Retina (tissue), 1 donor: ENCODE measurements at places on chromosomes 12 and 14.

- no peak for DNase-seq
Measured at GRCh38 chr12:108611884-108612415, 14.1 kb upstream of the TMEM119 start.

DNA sequence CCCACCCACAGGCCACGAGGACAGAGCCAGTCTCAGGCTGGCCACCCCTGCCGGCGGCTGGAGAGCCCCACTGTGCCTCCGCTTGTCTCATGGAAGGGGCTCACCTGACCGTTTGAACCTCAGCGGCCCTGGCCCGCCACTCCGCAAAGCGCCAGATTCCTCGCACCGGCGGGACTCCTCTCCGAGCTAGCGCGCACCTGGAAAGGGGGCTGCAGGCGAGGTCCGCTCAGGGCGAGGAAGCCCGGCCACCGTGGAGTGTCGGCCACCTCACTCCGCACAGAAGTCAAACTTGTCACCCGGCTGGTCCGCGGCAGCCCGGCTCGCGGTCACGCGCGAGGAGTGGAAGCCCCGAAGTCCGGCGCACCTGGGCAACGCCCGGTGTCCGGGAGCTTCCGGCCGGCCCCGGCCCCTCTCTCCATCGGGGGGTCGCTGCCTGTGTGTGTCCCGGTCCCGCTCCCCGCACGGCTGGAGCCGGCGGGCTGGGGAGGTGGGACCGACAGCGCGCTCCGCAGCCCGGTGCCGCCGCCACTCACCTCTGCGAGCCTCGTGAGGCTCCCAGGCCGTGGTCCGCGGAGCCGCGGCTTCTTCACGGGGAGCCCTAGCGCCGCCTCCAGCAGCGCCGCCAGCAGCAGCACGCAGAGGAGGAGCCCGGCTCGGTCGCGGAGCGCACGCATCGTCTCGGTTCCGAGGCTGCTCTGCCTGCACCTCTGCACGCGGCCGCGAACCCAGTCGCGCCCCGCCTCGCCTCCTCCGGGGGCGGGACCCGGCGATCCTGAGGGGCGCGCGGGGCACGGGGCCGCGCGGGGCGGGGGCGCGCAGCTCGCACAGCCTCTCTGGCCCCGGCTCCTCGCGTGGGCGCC, at the start of gene ISM2:
ISM2 (minus strand) TSS at position 697 of the 860 bp plus-strand sequence; CDS start at position 674, 23 bp downstream.
- peak; percentile 73 for DNase-seq

GRCh38 chr12:26334621-26335124, 139.3 kb downstream of the SSPN start:
- DNase-seq, result no peak

- DNase-seq, result no peak
Measured at GRCh38 chr12:57011438-57012424, 4.6 kb downstream of the TAC3 start.

DNA sequence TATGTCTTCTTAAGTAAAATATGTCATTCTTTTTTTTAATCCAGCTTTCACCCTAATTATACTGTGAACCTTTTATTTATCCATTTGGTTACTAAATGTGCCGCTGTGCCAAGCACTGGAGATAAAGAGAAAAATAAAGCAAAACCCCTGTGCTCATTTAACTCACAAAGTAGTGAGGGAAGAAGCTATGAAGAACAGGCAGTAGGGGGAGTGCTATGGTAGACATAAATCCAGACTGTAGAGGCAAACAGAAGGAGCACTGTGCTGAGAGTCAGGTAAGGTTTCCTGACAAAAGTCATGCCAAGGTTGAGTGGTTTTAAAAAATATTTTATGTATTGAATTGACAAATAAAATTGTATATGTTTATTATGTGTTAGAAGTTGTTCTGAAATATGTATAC, 188.5 kb upstream of the SYT10 start:
- DNase-seq, result no peak

DNA sequence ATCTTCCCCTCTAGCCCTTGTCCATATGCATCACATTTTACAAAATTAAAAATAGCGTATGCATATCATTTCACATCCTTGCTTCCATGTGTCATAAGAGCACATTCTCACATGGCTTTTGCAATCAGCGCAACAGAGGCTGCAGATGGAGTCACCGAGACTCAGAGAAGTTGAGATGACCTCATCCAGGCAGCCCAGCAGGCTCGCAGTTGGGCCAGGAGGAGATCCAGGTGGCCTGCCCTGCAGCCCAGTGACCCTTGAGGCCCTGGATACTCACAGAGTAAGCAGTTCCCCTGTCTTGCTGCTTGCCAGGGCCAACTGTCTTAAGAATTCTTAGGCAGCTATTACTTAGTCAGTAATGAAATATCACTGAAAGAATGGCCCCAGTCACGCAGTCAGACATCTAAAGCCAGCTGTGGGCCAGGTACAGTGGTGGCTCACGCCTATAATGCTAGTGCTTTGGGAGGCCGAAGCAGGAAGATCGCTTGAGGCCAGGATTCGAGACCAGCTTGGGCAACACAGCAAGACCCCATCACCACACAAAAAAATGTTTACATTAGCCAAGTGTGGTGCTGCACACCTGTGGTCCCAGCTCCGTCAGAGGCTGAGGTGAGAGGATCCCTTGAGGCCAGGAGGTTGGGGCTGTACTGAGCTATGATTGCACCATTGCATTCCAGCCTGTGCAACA, 9.1 kb downstream of the CAMKK2 start:
- no peak for DNase-seq

DNA sequence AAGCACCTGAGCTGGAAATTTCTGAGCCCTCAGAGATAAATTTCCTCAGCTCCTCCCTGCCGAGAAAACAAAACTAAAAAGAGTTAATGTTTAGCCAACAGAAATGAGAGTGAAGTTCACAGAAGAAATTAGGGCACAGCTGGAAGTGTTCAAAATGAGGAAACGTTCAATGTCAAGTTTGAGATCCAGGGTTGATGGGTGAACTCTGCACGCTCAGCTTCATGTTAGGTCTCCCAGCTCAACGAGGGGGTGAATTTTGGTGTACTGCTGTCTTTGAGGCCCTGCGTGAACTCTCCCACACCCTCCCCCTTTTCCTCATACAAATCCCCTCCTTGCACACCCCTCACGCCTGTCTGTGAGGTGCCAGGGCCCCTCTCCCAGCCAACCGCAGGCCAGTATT, 13.3 kb upstream of the OAS3 start:
- no peak for DNase-seq

- no peak for DNase-seq
Measured at GRCh38 chr12:96242597-96242996, 48.4 kb downstream of the ELK3 start.

DNA sequence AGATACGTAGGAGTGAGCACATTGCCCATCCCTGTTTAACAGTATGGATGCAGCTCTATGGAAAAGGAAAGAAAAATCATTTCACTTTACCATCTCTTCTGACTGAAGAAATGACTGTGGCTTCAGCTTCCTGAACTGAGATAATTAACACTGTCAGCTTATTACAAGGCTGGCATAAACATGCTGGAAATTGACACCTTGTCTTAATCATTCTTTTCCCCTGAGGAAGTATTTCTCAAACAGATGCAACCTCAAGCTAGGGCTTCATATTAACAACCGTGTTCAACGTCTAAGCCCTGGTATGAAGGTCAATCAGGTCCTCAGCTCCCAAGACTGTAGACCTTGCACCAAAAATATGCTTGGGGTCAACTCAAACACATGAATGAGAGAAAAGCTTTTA, 25.0 kb downstream of the RERG start:
- no peak for DNase-seq

DNA sequence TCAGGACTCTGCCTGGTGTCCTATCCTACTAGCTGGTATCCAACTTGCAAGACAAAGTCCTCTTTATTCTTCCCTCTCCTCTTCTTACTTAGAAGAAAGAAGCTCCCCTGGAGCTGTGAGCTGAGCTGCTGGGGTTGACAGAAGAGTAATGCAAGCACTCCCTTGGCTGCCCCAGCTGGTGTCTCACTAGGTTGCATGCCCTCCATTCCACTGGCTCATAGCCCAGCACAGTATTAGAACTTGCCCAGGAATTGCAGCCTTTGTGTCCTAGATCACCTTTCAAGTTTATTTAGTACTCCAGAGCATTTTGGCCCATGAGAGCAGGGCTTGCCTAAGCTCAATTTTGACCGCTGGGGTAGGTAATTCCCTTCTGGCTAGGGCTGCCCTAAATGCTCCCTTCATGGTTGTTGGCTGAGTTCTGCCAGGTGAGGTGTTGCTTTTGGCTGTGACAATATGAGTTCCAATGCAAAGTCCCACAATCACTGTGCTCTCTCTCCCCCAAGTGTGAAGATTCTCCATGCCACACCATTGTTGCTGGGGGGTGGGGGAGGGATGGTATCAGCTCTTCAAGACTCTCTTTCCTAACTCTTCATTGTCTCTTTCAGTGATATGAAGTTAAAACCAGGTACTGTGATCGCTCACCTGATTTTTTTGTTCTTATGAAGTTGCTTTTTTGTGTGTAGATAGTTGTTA, 317.4 kb upstream of the DDHD1 start:
- no peak for DNase-seq

DNA sequence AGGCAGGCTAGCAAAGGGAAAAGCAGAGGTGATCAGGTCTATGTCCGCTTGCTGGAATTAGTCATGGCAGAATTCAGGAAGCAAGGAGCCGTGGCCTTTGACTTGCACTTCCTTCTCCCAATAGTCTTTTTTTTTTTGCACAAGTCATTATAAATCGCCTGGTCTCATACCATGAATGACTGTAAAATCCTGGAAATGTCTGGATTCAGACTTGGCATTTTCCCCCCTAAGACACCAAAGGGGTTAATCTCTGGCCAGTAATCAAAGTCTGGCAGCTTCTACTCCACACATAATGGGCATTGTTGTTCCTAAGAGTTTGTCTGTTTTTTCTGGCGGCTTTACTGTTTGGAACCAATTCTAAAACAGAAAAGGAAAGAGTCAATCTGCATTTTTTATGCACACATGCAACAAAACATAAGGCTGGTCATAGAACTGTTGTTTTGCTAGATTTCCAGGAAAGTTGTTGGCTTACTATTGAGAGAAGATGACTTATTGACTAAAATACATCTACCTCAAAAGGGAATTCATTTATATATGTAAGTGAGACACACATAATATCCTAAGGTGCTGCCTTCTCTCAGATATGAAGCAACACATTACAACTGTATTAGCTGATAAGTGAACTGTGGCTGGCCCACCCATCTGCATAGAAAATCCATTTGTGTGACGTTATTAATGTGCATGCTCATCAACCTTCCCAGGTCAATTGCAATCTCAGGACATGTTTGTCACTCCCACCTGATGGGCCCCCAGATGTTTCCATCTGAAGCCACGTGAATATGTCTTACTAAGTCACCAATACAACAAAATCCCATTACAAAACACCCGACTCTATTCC, 157.3 kb downstream of the BTG1 start:
- DNase-seq, result no peak

DNA sequence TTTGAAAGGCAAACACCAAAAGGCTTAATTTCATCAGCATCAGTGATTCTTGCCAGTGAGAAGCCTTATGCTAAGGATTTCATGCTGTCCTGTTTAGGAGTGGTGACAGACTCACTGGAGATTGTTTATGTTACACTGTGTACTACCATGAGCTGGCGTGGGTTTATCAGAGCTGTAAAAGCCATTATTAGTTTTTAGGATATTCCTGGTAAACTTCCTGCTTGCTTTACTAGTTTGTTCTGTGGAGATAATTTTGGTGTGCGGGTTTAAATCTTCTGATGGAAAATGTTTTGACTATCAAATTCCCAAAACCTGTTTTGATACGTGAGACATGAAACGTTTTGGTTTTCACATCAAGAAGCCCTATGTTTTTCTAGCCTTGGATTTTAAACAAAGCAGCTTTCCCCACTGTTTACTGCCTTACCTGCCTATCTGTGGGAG, 15.2 kb downstream of the PPFIBP1 start:
- no peak for DNase-seq

DNA sequence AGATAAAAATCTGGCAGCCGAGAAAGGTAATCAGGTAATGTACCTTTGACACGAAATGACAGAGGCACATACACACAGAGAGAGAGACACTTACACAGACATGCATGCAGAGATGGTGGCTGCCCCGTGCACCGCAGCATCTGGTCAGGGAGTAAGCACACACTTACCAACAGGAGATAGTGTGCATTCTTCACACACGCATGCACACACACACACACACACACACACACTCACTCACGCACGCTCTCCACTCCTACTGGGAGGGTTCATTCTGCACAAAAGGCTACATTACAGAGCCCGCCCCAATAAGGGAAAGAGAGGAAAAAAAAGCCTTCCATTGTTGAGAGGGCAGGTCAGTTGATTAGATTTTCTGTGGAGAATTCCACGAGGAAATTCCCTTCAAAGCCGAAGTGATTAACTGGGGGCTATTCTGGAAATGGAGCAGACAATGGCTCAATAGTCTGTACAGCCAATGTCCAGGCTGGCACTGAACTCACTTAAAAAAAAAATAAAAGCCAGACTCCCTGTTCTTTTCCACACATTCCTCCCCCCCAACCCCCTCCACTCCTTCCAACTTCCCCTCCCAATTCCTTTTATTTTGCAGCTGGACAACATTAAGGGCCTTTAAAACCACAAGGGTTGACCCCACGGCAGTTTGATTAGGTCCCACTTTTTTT, 1.4 kb upstream of the SOX5 start:
- peak; percentile 76 for DNase-seq

GRCh38 chr12:24788886-24789285, 160.0 kb downstream of the BCAT1 start:
- no peak for DNase-seq

DNA sequence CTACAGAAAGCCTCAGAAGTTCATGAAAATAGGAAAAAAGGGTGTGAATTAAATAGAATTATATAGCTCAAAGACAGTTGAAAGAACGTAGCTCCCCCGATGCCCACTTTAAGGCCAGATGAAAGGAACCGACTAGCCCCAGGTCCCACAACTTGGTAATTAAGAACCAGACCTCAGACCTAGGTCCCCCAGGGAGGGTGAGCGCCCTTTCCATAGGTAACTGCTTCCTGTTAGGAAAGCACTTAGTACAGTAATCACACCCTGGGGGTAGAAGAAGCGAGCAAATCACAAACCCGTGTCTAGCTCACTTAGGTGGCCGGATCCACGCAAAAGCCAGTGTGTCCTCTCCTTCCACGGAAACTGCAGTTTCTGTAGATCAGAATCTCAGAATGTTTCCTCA, 77.1 kb downstream of the PLXNC1 start:
- DNase-seq, result no peak

DNA sequence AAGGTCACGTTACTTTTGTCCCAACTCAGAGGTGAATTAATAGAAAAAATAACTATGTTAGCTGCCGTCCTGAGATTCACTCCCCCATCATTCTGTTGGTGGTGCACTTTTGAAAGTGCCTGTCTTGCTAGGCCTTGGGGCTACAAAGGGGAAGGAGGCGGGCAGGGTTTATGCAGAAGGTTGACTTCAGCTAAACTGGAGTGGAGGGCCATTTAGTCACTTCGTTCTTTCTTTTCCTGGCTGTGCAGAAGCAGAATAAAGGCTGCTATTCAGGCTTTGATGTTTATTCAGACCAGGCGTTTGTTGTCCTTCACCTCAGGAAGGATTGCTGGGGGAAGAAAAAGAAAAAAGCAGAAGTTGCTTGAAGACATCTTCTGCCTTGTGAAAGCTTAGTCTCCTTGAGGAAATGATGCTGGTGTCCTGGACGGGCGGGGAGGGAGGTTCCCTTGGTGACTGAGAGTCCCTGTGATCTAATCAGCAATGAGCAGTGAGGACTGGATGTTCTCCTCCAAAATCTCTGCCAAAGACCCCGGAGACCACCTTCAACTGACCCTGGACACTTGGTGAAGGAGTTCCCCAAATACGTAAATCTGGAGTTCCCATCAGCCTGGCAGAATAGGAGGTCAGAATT, 4.0 kb downstream of the GLT1D1 start:
- DNase-seq, result no peak
